ENCODE measurements at places on chromosomes 16 and 17. TPM values are rescaled to one million over a fixed set of nuclear protein-coding genes. Genes with fewer than 3 reads are reported as not detected.

CLDN7 gene
- 2.6 TPM for total RNA-seq

RGS11 gene
- total RNA-seq: 4.4 TPM

CACNA1H gene
- total RNA-seq: 15.0 TPM

HSPB9 gene
- not detected for total RNA-seq

KRT9 gene
- not detected for total RNA-seq

TMEM220 gene
- total RNA-seq: 2.0 TPM

HIGD1B gene
- total RNA-seq: not detected

CSF3 gene
- total RNA-seq: 0.94 TPM

TERB1 gene
- total RNA-seq: not detected

NPIPB13 gene
- 3.1 TPM for total RNA-seq

TBC1D3K gene
- not detected for total RNA-seq

ZG16 gene
- total RNA-seq: not detected

GAS7 gene
- 0.32 TPM for total RNA-seq

KCNJ18 gene
- total RNA-seq: 0.07 TPM

CD300LG gene
- not detected for total RNA-seq

SRCIN1 gene
- total RNA-seq: 3.5 TPM

CA5A gene
- not detected for total RNA-seq

Measured in A549 treated with AZD2906 at 1 μM for 4 hours (cell line).